ENCODE measurements at places on chromosomes 16 and 17.

DNA sequence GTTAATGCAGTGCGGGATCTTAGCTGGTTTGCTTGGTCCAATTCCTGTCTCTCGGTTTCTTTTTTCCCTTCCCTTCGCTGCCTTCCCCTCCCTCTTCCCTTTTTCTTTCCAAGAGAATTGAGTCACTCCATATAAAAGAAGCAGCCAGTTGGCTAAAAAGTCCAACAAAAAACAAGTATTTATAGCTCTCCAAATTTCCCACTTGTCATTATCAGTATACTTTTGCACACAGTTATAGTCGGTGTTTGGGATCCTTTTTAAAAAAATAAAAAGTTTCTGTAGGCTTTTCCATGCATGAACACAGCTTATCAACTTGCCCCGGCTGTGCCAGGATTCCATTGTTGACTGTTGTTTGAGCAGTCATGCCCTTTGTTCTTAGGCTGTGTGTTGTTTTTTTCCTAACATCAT, 24.9 kb downstream of the HMOX2 start:
- DNase-seq: no peak

DNA sequence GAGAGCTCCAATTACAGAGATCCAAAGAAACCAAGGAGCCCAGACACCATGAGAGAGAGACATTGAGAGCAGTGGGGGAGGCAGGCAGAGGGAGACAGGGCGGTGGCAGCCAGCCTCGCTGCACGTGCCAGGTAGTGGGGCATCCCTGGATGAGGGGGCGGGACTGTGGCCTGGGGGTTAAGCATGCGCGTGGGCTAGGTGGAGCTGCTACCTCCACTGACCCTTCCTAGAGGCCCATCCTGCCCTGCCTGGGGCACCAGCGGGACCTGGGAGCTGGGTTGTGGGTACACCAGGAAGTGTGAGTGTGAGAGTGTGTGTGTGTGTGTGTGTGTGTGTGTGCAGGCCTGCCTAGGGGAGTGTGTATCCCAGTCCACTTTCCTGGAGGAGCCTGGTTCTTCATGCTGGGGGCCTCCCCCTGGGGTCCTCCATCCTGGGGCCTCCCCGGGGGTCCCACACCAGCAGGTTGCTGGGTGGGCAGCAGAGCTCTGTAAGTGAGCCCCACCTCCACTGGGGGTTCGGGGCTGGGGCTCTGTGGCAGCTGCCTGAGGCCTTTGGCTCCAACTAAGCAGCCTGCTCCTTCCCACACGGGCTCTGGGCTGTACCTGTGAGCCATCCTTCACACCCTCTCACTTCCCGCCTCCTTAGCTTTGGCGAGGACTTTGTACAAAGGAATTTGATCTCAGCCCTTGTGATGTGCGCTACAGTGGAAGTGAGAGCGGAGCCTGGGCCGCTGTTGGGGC, 127.4 kb downstream of the IRF8 start:
- DNase-seq: no peak

DNA sequence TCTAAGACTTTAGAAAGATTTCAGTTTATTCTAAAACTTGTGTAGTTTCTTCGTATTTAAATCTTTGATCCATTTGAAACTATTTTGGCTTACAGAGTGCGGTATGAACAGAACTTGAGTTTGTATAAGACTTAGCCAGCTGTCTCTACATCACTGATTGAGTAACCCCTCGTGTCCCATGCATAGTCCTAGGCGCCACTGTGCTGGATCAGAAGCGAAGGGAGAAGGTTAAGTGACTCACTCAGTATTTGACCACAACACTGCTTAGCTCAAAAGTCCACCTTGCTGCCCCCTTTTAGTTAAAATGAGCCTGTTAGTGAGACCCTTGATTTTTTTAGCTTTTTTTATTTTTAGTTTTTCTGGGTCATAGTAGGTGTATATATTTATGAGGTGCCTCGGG, 28.4 kb downstream of the CD300LB start:
- no peak for DNase-seq

DNA sequence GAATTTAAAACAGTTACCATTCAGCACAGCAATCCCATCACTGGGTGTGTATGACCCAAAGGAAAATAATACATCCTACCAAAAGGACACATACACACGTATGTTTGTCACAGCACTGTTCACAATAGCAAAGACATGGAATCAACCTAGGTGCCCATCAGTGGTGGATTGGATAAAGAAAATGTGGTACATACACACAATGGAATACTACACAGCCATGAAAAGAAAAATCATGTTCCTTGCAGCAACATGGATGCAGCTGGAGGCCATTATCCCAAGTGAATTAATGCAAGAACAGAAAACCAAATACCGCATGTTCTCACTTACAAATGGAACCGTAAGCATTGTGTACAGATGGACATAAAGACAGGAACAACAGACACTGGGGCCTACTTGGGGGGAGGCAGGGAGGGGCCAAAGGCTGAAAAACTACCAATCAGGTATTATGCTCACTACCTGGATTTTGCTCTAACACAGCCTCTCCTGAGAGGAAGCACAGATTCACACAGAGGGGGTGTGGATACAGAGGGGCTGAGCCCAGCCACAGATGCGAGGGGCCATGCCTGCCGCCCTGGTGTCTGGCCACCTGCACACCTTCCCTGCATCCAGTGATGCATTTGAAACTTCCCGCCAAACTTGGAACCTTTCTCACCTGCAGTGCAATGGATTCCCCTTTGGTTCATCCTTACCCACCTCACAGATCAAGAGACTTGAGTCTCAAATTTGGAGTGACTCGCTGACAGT, 55.9 kb downstream of the USP22 start:
- no peak for DNase-seq

DNA sequence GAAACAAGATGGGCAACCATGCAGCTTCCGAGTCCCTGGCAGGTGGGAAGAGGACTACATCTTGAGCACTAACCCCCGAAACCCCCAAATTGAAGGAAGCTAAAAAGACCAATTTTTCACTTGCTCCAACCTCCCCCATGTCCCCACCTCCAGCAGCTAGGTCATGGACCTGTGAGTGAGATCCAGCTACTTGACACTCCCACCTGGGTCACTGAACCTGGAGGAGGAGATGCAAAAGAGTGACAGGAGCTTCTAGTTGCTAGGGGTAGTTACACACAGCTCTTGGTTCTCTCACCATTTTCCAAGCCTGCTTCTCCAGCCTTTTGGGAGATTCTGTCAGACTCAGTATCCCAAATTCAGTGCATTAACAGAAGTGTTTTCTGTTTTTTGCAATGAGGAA, 11.2 kb downstream of the PDZD9 start:
- no peak for DNase-seq

DNA sequence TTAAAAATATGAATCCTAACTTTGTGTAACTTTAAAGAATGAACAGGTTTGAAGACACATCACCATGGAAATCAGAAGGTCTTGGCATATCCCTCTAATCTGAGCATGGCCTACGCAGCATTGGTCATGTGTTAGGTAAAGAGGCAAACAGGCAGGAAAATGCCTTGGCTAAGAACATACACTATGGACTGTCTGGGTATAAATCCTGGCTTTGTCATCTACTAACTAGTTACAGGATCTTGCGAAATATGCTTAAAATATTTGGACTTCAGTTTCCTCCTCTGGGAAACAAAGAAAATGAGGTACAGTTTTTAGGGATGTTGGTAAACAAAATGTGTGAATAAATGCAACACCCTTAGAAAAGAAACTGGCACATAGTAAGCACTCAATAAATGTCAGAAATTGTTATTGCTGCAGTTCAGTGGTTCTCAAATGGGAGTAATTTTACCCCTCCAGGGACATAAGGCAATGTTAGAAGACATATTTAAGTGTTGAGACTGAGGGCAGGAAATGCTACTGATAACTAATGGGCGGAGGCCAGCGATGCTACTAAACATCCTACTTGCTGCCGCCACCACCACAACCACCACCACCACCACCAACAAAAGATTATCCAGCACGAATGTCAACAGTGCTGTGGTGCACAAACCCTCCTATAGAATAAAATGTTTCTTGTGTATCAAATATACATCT, 770.8 kb upstream of the SOX9 start:
- no peak for DNase-seq

DNA sequence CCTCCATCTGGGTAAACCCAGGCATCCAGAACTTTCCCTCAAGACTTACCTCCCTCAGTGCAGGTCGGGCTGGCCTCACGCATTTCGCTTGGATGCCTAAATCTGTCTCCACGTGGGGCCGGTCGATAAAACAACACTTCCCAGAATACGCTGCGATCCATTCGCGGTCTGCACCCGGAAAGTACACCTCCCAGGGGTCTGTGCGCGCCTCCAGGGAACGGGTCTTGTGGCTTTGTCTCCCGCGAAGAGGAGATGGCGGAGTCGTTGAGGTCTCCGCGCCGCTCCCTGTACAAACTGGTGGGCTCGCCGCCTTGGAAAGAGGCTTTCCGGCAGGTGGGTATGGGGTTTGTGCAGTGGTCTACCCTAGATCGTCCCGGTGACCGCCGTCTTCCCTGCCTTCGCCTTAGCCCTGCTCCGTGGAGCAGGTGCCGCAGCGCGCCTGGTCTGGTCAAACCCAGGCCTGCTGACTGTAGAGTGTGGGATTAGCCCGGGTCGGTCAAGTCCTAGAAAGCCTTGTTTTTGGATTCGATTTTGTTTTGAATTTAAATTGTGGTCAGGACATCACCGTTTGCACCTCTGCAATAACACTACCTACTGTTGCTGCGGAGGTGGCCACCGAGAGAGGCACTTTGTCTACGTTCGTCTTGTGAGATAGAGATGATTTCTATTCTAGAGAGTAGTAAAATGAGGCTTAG, at the start of gene RPAIN:
Gene RPAIN, plus strand, starts transcription at position 224 of the 695 bp plus-strand sequence. Its CDS starts 29 bp downstream, at position 253.
- DNase-seq: peak; percentile 86

DNA sequence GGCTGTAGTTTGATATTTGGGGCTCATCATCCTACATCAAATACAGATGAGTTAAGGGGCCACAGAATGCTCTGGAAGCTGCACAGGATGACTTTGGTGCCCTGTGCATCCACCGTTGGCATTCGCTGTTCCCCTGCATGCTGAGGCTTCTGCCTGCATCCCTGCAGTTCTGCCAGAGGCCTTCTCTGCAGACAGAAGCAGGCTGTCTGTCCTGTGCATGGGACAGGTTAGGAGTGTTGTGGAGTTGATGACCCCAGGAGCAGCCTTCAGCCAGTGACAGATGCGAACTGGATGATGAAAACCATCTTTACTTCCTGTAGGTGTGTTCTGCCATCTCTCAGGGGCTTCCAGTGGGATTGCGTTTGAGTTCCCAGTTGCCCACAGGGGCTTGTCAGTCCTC, 13.6 kb upstream of the TNS4 start:
- no peak for DNase-seq

- no peak for DNase-seq
Measured at GRCh38 chr17:74566132-74566753, 1.1 kb downstream of the CD300H start.

DNA sequence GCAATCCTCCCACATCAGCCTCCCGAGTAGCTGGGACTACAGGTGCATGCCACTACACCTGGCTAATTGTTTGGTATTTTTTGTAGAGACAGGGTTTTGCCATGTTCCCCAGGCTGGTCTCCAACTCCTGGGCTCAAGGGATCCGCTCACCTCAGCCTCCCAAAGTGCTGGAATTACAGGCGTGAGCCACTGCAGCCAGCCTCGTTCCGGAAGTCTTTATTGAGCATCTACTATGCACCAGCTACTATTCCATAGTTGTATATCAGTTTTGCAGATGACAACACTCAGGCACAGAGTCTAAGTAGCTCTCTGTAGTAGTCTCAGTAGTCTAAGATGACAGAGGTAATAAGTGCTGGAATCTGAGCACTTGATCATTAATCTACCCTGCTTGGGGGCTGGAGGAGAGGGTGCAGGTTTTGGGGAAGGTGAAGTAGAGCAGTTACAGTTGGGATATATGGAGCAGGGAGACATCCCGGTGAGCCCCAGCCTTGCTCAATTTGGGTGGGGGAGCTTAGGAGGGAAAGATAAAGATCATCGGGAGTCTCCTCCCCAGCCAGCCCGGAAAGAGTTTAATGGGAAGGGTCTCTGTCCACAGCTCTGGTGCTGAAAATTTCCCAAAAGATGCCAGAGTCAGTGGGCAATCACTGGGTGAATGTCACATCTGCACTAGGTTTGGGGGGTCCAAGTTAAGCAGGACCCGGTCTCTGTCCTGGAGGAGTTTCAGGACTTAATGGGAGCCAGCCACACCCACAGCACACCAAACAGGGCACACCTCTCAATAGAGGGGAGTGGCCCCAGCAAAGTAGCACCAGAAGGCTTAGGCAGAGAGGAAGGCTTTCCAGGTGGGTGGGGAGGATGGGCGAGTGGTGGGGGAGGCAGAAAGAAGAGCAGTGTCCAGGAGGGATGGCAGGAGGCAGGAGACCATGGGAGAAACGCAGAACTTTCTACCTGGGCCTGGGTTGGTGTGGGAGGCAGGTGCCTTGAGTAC, 1.7 kb downstream of the OTOP3 start:
- no peak for DNase-seq

DNA sequence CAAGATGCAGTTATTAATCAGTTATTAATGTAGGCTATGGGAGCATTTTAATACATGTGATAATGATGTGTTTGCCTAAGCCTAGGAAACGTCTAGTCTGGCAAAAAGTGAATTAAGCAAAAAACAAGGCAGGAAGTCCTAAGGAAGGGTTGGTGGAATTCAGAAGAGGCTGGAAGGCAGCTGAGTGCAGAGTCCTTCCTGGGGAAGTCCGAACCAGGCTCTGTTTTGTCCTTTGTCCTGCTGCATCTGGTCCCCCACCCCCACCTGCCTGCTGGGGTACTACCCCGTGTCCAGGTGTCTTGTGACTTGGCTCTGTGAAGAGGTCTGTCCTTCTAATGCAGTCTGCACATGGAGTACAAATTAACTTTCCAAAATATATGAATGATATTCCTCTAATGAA, 1.5 kb upstream of the MYH10 start:
- DNase-seq: no peak

DNA sequence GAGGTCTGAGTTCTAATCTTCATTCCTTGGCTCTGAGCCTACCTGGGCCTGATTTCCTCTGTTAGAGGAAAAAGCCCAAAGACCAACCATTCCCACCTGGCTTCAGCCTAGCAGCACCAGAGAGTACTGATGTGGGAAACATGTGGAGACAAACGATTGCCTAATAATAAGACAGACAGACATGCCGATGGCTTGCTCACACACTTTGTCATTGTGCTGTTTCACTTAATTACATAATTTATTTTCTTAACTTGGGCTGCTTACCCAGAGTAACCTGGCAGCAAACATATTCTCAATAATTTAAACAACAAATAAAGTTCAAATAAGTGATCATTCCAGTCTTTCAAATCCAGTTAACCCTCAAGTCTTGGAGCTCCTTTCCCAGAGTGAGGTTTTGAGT, 83.4 kb downstream of the MAF start:
- no peak for DNase-seq

- DNase-seq: no peak
Measured at GRCh38 chr16:12000032-12000431, 23.5 kb downstream of the SNX29 start.

- no peak for DNase-seq
Measured at GRCh38 chr16:51773071-51773890, 622.2 kb upstream of the SALL1 start.

Data from stimulated activated CD4-positive, alpha-beta T cell treated with anti-CD3 and anti-CD28 coated beads, TNF-alpha, amount 100 ng/mL, for 24 hours (primary cell).